GM12864 (cell line): ENCODE measurements at places on chromosomes 2 and 18.

- DNase-seq, result no peak
Observed at GRCh38 chr18:76498064-76498463, 3.0 kb upstream of the ZNF516 start.

GRCh38 chr2:121304941-121305340, 19.9 kb upstream of the TFCP2L1 start:
- DNase-seq, result no peak

DNA sequence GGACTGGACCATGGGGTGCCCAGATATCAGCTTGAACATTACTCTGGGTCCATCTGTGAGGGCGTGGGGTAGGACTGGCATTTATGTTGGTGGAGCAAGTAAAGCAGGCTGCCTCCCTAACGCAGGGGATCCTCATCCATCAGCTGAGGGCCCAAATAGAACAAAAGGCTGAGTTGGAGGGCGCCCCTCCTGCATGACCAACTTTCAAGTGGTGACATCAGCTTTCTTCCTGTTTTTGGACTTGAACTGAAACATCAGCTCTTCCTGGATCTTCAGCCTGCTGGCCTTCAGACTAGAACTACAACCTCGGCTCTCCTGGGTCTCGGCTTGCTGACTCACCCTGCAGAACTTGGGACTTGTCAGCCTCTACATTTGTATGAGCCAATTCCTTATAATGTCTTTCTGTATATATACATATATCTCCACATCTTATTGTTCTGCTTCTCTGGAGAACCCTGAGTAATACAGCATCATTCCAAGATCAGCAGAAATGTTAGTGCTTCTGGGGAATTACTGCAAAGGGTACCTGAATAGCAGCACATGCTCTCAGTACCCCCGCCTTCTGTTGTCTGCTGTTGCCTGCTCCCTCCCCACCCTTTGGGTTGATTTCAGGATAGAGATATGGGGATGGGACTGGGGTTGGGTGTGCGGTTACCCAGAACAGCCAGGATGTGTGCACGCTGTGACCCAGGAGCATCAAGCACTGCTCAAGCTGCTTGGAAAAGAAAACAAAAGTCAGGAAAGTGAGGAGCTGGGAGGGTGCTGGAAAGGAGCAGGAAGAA, 20.0 kb downstream of the TMEM127 start:
- DNase-seq, result no peak

- peak; percentile 16 for DNase-seq
Observed at GRCh38 chr2:36663851-36664695, 32.4 kb upstream of the VIT start.

DNA sequence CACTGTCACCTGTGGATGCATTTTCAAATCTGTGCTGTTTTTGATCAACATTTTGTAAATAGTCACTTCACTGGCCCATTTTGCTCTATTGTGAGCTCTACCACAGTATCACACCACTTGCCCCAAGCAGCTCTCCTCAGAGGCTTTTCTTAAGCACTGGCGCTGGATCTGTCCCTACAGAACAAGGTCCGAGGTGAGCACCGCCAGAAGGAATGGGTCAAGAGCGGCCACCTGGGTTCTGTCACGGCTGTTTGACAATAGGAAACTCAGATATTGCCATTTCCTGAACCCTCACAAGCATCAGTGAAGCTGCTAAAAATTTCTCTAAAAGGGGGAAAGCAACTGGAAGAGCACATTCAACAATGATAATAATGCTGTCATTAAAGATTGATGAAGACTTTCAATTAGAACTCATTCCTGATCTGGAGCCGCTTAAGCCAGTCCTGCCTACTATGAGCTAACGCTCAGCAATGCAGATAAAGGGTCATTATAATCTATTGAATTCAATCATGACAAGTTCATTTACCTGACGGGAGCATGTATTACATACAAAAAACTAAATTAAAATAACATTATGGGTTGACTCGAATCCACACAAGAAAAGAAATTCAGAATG, 514.0 kb downstream of the GALR1 start:
- DNase-seq, result no peak

DNA sequence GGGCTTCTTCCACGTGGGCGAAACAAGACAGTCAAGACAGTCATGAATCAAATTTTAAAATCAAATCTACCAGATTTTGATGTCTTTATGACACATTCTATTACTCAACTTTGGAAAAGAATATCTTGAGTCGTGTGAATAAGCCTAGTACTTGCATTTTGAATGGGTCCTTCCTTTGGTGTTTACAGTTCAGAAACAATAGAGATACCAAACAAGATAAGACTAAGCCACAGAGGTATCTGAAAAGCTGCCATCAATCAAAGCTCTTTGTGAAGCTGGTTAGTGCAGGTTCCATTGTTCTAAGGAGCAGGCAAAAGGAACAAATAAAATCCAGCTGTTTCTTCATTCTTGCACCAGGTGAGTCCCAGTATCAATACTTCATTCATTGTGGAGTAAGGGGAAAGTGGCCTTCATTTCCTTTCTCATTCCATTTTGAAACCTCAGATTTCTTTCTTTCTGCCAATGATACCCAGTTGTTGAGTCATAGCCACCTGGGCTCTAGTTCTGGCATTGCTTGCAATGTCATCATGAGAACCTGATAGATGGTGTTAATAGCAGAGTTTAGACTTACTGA, 151.7 kb upstream of the L3MBTL4 start:
- DNase-seq, result no peak

DNA sequence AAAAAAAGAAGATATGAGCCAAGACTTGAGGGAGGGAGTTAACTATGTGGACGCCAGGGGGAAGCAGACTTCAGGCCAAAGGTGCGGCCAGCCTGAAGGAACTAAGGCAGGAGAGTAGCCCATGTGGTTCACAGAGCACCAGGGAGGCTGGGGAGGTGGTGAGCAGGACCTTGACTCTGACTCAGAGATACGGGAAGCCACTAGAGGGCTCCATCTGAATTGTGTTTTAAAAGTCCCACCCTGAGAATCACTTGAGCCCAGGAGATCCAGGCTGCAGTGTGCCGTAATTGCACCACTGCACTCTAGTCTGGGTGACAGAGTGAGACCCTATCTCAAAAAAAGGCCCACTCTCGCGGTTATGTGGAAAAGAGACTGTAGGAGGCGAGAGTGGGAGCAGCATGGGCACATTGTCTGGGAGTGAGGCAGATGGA, 12.3 kb downstream of the CEP192 start:
- DNase-seq, result no peak

DNA sequence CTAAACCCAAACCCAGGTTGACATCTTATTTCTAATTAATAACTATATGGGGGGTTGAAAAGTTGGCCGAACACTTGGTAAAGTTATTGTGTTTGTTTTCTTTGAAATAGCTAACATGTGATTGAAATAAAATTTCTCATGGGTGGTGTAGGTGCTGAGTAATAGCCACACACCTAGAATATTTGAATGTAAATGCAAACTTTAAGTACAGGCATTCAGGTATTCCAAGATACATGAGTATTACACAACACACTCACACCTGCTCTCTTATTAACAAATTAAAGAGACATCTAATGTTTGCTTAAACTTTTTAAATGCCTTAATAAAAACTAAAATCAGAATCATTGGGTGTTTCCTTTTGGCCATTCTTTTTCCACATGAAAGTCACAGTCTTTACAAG, 165.5 kb downstream of the EHBP1 start:
- DNase-seq, result no peak

- DNase-seq, result no peak
Observed at GRCh38 chr2:96147593-96148201, 2.5 kb upstream of the DUSP2 start.

GRCh38 chr18:32669549-32670165, 103.2 kb downstream of the KLHL14 start:
- no peak for DNase-seq

- DNase-seq, result no peak
Observed at GRCh38 chr2:8929128-8929527, 74.4 kb downstream of the MBOAT2 start.

- no peak for DNase-seq
Observed at GRCh38 chr2:241895712-241896641, 26.4 kb downstream of the RTP5 start.

GRCh38 chr2:229417176-229417575, 146.1 kb upstream of the PID1 start:
- no peak for DNase-seq

GRCh38 chr18:50272568-50272967, 6.3 kb upstream of the CFAP53 start:
- DNase-seq, result no peak
